ENCODE measurements at places on chromosomes 1 and 21.

DNA sequence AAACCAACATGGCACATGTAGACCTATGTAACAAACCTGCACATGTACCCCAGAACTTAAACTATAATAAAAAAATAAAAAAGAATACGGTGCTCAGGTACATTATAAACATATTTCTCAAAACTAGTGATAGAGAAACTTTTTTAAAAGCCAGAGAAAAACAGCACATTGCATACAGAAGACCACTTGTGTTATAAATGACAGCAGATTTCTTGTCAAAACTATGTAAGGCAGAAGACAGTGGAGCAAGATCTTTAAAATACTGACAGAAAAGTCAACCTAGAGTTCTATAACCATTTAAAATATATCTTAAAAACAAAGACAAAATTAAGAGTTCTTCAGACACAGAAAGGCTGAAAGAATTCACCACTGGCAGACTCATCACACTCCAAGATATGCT lies 144.7 kb downstream of the NEGR1 start:
- DNase-seq: no peak

- DNase-seq: no peak
These were observed 2.7 kb downstream of the TMEM200B start for GRCh38 chr1:29120947-29121485.

GRCh38 chr1:226520640-226521355 lies 27.8 kb upstream of the STUM start:
- no peak for DNase-seq

DNA sequence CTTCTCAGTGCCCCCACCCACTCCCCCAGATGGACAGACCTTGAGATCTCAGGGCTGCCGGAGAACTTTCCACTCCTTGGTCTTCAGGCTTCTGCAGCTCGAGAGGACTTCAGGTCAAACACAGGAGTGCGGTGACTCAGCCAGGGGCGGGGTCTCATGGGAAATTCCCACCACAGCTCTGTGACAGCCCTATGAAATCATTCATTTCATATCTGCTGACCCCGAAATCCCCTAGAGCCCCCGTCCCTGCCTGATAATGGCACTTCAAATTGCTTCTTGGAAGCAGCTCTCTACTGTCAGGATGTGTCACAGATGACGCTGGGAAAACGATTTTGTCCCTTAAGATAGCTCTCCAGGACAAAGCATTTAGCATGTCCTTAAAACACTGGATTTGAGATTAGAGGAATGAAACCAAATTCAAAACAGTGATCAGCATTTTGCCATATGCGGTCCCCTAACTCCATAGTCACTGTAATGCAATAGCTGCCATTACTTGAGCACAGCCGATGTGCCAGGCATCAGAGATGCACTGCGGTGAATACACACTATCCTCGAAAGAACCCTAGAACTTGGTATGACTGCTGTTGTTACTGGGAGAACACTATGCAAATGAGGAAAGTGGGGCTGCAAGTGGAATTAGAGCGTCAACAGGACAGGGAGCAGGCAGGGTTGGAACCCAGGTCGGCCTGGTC lies at the start of gene TNFRSF9:
Gene TNFRSF9, minus strand, starts transcription at position 95 of the 692 bp plus-strand sequence. CDS start 845 bp downstream, outside the sequence.
- no peak for DNase-seq

DNA sequence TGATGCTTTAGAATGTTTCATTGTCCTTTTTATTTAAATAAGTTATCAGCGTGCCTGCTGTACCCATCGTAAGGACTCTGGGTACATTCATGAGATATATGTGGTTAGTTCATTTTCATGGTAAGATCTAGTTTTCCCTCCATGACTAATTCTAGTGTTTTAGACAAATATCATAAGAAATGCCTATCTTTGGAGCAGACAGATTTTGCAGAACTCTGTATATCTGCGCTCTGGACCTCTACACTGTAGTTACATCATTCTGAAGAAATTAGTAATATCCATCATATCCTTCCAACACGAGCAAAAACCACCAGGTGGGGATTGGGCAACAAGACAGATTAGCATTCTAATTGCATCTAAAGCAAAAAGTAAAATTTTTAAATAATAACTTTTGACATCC lies 499.2 kb downstream of the SETD4 start:
- DNase-seq: no peak

GRCh38 chr1:100627054-100627716 lies 89.2 kb downstream of the GPR88 start:
- DNase-seq: no peak

- no peak for DNase-seq
These were observed 77.6 kb downstream of the RPS6KA1 start for GRCh38 chr1:26607186-26607585.

DNA sequence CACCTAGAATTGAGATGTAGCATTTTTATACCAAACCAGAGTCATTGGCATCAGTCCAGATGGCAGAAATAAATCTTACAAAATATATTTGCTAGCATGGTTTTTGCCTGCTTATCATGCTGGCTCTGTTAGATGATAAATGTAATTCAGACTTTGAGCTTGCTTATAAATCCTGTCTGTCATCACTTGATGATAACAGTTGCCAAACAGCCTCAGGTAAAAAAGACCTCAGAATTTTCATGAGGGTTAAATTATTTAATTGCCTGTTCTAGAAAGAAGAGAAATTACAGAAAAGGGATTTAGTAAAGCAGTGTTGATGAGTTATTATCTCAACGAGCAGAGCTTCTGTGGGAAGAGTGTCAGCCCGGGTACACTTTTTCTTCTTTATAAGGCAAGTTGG lies 83.3 kb downstream of the FNBP1L start:
- no peak for DNase-seq

DNA sequence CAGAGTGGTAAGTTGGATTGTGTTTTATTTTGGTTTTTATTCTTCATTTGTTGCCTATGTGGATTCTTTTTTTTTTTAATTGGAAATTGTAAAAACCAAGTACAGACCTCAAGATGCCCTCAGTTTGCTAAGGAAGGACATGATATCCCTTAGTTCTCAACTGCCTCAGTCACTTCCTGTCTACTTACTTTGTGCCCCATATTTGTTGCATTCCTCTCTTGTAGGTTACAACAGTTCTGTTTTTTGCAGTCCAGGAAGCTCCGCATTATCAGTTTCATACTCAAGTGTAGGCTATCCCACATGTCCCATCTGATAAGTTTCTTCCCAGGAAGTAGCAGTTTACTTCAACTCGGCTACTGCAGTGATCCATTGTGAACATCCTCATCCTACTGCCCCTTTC lies 82.0 kb downstream of the RPAP2 start:
- no peak for DNase-seq

DNA sequence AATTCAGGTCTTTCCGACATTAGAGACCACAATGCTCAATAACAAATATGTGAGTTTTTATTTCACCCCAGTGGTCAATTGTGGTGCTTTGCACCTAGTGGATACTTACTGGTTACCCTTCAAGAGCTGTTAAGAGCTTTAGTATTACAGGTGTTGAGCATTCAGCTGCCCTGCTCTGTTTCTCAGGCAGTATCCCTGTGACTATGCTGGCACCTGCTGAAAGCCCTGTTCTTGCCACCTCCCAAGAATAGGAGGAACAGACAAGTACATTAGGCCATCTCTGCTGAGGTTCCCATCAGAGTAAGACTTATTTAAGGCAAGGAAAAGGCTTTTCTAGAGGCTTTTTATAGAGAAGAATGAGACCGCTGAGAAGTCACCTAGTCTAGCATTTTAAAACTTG lies 60.8 kb downstream of the NOS1AP start:
- no peak for DNase-seq

GRCh38 chr1:232499188-232499587 lies 130.7 kb downstream of the SIPA1L2 start:
- no peak for DNase-seq

Data from skeletal muscle cell (primary cell).